ENCODE measurements at places on chromosomes 16 and 17.

- no peak for DNase-seq
Measured at GRCh38 chr17:45451131-45451530, 18.5 kb upstream of the ARHGAP27 start.

DNA sequence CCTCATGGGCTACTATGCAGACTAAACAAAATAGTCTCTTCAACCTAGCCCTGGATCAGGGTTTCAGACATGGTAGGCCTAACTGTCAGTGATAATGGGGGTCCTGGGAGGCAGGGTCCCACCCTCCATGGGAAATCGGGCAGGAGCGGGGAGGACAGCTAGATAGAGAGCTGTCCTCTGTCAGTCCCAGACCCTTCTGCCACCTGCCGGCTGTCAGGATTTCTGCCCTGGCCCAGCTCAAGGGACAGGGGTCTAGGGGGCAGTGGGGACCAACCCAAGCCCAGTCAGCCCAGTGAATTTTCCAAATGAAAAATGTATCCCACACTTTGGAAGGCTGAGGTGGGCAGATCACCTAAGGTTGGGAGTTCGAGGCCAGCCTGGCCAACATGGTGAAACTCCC is 5.3 kb downstream of the CA7 start:
- DNase-seq: no peak

DNA sequence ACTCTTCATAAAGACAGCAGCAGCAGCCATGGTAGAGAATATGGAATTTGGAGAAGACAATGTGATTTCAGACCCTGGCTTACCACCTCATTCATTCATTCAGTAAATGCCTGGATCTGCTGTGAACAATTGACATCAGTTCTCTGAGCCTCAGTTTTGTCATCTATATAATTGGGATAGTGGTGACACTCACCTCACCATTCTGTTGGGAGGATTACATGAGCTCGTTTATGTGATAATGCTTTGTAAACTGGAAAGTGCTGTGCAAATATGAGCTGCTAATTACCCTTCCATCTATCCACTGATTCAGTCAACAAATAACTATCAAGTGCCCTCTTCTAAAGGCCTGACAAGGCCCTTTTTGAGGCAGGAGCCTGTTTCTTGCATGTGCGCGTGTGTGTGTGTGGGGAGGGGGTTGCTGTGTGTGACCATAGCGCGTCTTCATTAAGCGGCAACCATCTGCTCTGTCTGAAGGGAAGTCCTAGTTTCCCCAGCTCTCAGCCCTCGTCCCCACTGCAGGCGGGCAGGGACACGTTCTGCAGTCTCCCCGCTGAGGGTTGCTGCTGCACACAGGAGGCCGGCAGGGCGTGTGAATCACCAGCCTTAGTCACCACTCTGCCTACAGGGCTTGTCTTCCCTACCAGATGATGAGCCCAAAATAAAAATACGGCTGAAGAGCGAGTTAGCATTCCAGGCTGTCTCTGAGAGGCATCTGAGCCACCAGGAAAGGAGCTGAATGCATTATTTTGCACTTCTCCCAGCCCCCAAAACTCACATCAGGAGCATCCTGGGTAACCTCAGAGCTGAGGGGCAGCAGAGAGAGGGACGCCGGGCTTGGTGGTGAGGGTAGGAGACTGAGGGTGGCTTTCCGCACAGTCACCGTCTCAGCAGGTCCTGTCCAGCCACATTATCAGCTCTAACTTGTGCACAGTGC is 19.9 kb downstream of the ARL4D start:
- DNase-seq: no peak

DNA sequence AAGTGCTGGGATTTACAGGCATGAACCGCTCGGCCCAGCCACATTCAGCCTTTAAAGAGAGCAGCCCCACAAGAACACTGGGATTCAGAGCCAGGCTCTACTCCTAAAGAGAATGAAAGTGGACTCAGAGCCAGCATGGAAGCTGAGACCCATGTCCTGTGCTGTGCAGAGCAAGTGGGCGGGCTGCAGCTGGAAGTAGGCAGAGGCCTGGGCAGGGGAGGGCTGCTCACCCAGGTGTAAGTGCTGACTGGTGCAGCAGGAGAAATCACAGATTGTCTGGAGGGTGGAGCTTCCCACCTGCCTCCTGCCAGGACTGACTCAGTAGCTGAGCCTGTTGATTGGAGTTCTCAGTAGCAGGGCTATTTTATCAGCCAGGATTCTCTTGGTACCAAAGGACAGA is 178.7 kb downstream of the KATNIP start:
- no peak for DNase-seq

DNA sequence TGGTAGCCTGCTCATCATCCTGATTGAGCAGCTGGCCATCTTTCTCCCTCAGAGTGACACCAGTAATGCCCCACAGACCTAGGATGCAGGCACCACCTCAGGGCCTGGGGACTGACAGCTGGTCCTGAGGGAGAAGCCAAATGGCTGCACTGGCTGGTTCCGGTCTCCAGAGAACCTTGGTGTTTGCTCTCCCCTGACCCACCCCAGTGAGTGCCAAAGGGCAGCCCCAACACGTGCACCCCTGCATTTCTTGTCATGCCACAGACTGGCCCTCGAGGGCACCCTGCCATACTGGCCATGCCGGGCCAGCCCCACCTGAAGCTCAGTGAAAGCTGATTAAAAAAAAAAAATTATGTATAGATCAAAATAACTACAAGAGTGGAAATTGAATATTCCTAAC is 100.5 kb downstream of the WNT3 start:
- DNase-seq: no peak

DNA sequence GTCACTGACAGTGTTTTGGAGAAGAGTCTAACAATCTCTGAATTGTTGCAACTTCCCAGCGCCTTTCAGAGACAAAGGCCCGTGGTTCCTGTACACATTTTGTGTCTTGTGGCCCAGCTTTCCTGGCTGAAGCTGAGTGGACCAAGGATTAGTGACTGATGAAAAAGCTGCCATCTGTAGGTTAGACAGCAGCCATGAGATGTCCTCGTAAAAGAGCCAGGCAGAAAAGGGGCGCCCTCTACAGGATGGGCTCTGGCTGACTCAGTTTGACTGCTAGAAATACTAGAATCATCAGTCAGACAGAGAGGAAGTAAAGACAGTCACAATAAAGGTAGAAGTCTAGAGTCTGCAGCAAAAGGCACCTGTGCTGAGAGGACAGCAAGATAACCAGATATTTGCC is 26.5 kb upstream of the NF1 start:
- DNase-seq: peak; percentile 47

DNA sequence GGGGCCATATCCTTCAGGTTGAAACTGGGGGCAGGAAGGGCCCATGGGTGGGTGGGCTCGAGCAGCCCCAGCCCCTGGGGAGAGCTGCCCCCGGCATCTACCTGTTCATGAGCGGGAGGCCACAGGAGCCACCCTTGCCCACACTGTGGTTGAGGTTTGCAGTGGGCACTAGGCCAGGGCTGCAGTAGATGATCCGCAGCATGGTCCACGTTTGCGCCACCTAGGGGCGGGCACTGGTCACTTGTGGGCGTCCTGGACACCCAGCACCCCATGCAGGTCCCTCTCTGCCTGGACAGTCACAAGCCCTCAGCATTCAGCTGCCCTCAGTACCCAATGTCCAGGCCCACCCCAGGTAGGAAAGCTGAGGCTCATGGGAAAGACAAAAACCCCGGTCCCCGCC is 1.8 kb upstream of the JMJD8 start:
- DNase-seq: no peak

DNA sequence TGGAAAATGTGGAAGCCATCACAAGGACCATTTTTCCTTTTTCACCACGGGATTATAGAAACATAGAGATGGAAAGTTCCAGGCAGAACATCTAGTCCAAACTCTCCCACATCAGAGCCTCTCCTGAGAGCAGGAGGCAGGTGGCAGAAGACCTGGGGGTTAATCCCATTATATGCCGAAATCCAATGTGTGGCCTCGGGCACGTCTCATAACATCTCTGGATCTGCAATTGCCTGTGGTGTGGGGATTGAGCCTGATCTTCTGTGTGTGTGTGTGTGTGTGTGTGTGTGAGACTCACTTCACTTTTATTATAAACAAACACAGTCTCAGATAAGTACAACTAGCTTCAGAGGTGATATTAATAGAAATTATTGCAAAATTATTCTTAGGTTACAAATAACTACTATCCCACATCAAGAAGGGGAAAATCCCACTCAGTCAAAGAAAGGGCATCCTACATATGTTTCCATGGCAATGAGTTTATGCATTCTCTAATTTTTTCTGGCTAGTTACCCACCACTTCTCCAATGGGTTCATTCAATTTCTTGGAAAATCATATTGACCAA is 199.1 kb downstream of the FOXL1 start:
- DNase-seq: no peak

DNA sequence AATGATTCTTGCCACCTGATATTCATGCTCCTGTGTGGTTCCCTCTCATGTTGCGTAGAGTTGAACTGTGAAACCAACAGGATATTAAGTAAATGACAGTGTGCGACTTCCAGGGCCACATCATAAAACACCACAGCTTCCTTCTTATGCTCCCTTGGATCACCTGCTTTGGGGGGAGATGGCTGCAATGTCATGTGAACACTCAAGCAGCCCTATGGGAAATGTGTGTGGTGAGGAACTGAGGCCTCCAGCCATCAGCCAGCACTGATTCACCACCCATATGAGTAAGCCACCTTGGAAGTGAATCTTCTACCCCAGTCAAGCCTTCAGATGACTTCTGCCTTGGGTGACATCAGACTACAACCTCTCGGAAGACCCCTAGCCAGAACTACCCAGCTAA is 427.5 kb downstream of the UTP18 start:
- no peak for DNase-seq

GRCh38 chr17:50710650-50711049 is 2.9 kb upstream of the ANKRD40 start:
- no peak for DNase-seq

DNA sequence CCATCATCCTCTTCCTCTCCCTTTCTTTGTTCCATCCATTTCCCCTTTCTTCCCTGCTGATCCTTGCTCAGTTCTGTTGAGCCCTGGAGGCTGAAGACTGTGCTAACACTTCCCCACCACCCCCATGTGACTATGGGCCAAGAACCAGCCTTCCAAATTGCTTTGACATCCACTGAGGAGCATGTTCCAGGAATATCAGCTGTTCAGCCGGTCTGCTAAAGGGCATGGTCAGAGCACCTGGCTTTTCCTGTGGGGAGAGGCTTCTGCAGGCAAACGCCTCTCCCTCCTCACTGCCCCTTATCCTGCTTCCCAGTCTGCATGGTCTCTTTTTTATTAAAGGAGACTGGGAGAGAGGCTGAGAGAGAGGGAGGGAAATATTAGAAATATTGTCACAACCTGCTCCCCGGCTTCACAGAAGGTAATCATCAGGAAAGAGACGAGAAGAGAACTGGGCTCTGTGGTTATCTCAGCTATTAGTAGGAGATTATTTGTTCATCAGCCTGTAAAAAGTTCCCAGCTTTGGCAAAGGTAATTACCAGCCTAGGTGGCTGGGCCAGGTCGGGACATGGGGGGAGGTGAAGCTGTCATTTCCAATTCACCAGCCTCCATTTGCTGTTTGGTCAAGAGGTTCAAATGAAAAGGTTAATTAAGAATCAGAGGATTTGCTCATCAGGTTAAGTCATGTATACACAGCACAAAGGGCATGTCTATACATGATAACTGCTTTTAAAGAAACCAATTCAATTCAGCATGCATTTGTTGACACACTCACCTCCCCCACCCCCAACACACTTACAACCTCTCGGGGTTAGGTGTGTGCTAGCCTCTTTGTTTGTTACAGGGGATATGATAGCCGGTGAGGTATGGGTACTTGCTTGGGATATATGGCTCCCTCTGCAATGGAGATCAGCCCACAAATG is 83.7 kb upstream of the CRHR1 start:
- DNase-seq: no peak

GRCh38 chr17:76732734-76733617 is 4.2 kb downstream of the SRSF2 start:
- no peak for DNase-seq

DNA sequence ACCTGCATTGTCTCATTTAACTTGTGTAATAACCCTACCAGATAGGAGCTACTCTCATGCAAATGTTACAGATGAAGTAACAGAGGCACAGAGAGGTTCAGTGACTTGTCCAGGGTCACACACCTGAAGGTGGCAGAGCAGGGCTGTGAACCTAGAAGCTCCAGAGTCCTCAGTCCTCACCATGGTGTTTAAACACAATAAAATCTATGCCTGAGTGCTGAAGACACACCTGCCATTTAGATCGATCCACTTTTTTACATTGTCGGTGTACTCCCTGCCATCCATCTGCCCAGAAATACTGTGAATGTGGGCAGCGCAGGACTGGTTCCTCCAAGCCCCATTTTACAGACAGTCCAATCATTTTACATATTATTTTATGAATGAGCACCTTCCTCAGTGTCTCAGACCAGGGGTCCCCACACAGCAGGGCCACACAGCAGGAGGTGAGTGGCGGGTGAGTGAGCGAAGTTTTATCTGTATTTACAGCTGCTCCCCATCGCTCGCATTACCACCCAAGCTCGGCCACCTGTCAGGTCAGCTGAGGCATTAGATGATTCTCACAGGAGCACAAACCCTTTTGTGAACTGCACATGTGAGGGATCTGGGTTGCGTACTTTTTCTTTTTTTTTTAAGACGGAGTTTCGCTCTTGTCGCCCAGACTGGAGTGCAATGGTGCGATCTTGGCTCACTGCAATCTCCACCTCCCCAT is 5.6 kb downstream of the IL4R start:
- DNase-seq: no peak

DNA sequence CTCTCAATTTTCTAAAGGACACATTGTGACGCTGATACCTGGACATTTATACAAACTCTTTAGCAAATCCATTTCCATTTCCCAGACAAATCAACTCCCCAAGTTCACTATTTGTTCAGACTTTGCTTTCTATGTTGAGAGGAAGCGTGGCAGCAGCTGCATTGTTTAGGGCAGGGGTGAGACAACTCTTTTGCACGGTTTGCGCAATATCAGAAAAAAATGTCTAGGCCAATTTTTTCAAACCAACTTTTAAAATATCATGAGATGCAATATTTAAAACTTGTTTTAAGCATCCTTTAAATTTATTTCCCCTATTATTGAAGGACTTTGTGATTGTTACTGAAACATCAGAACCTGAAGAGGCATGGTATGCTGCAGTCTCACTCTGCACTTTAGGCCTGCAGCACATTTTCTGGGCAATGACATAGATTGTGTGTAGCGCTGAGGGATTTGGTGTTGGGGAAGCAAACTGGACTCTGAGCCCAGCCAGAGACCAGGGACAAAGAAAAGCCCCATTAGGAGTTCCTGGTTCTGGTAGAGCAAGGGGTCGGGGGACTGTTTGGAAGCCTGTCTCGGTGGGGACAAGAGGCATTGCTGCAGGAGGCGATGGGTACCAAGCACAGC is 6.4 kb upstream of the CCDC182 start:
- no peak for DNase-seq

- DNase-seq: no peak
Measured at GRCh38 chr16:56909527-56909979, 22.4 kb upstream of the HERPUD1 start.

- no peak for DNase-seq
Measured at GRCh38 chr16:25845901-25846300, 154.1 kb downstream of the HS3ST4 start.

DNA sequence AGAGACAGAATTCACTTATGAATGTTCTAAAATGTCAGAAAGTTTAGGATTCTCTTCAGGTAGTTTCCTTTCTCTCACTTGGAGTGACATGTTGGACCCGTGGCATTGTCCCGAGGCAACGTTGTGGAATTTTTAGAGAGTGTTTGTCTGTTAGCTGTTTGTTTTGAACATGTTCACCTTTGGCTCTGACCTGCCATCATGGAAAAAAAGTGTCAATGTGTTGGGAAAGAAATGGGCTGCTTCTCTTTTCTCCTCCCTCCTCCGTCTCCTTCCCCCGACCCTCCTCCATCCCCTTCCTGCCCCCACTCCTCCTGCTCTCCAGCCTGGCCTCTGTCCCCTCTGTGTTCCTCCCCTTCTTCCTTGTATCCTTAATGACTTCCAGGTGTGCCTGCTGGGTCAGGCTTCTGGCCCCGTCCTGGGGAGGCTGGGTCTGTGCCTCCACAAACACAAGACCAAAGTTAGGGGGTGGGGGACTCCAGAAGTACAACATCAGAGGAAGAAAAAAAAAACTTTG is 463.1 kb downstream of the MAF start:
- DNase-seq: no peak

Measured in stimulated activated CD4-positive, alpha-beta T cell treated with anti-CD3 and anti-CD28 coated beads, Interleukin-4, amount 100 ng/mL, for 48 hours (primary cell).